ENCODE measurements at places on chromosomes 5 and 9.
A peak's percentile ranks its signal among the peaks of the same experiment; 100 is the strongest.

DNA sequence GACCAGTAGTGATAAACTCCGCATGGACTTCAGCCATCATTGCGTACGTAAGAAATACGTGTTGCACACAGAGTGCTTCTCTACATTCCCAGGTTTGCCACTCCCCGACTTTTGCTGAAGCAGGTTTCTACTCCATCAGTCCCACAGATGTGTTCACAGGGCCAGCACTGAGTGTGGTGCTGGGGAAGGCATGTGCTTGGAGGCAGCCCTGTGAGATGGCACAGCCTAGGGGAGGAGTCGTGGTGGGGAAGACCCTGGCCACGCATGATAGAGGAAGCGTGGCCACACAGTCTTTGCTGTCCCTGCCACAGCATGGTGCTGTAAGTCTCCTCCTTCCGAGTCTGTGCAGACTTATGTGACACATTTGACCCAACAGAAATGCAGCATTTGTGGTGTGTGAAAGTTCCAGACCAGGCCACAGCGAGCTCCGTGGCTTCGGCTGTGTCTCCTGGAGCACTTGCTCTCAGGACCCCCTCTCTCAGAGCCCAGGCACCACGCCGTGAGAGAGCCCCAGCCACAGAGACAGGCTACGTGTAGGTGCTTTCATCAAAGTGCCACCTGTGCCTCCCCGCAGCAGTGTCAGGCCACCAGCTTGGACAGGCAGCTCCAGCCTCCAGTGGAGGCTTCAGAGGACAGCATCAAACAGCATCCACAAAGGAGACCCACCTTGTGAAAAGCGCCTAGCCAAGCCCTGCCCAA, 197.8 kb downstream of the AUH start:
- DNase-seq: no peak

DNA sequence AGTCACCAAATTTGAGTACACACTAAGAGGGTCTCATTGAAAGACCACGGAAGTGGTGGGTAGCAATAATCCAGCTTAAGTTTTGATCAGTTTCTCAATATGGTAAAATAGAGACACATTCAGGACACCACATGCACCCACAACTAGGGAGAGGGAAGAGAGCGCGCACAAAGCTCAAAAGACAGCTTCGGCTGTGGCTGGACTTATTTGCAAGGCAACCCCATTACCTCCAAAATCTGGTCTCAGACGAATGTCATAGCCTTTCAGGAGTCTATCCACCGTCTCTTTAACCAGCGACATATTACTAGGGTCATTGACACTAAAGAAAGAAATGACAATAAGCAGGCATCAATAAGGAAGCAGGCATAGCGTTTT, 443 bp downstream of the GABRB2 start:
- no peak for DNase-seq

GRCh38 chr9:116491659-116492058, 195.4 kb upstream of the TRIM32 start:
- no peak for DNase-seq

DNA sequence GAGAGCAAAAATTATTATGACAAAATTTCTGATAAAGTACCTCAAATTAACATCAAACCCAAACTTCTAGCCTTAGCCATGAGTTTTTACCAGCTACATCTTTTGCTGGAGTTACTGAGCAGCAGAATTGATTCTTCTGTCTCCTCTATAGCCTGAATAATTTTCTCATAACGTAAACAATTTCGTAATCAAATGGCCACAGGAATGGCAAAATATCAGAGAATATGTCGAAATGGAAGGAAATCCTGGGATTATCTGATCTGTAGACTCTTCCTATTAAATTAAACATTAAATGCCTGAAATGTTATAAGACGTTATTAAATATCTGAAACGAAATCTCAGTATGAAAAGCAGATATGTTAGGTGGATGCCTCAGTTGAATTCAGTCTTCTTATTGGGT, 41.1 kb downstream of the LURAP1L start:
- no peak for DNase-seq

GRCh38 chr9:134738869-134739659, 97.5 kb downstream of the COL5A1 start:
- peak; percentile 83 for DNase-seq

DNA sequence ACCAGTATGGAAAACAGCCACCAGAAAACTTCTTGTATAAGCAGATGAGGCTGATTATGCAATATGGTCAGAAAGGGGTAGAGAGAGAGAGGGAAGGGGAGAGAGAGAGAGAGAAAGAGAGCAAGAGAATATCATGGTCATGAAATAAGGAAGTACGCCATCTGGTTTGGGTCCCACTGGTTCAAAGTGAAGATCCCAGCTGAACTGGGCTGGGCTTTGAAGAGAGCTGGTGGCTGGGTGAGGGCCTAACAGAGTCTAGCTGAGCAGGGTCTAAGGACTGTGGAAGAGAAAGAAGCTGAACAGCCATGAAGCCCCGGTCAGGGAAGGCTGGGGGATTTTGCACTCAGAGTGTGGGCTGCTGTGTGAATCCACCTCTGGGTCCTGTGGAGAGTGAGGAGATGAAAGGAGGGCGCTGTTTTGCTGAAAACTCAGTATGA, 14.6 kb downstream of the TRIM14 start:
- DNase-seq: no peak

GRCh38 chr5:7597059-7597642, 201.2 kb downstream of the ADCY2 start:
- no peak for DNase-seq

DNA sequence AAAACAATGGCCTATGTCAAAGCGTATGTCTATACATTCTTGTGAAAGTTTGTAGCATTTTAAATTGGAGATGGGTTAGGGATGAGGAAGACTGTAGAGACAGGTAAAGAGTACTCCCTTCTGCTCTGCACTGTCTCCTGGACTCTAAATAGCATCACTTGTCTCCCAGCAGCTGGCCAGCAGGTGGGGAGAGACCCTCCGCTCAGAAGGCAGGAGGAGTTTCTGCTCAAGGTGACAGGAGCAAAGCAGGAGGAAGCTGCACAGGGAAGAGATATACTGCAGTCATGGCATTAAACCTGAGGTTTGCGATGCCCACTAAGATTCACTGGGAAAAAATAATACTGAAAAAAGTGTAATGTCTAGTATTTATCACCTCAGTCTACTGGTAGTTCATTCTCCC, 10.7 kb upstream of the ASTN2 start:
- DNase-seq: no peak

DNA sequence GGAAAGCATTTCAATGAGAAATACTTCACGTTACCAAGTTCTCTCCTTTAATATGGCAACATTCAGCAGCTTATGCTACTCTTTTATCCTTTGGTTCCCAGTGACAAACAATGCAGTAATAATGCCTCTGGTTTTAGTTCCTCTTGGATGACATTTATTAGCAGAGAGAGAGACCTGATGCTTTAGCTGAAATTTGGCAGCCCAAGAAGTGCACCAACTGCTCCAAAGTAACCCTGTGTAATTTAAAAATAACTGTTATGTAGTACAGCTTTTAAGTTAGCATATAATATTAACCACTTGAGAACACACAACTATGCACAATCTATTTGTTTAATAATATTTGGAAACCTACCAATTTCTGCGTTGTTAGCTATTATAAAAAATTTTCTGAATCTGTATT, 21.8 kb downstream of the PANK3 start:
- no peak for DNase-seq

DNA sequence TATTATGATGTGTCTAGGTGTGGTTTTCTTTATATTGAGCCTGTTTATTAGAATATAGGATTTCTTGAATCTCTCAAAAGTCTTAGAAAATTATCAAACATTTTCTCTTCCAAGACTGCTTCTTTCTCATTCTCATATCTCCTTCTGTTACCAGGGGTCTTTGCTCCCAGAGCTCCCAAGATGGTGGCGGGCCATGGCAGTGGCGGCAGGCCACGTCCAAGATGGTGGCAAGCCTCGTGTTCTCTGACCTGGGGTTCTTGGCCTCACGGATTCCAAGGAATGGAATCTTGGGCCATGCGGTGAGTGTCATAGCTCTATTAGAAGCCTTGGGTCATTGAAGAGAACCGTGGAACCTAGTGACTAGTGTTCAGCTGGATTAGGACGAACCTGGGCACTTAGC, 248.9 kb downstream of the SMARCA2 start:
- no peak for DNase-seq

- DNase-seq: peak; percentile 64
Measured at GRCh38 chr5:124649491-124650146, 96.8 kb downstream of the ZNF608 start.

- no peak for DNase-seq
Measured at GRCh38 chr5:69335341-69335935, 2.8 kb upstream of the CCDC125 start.

GRCh38 chr9:124321935-124322334, 64.2 kb downstream of the NEK6 start:
- no peak for DNase-seq

DNA sequence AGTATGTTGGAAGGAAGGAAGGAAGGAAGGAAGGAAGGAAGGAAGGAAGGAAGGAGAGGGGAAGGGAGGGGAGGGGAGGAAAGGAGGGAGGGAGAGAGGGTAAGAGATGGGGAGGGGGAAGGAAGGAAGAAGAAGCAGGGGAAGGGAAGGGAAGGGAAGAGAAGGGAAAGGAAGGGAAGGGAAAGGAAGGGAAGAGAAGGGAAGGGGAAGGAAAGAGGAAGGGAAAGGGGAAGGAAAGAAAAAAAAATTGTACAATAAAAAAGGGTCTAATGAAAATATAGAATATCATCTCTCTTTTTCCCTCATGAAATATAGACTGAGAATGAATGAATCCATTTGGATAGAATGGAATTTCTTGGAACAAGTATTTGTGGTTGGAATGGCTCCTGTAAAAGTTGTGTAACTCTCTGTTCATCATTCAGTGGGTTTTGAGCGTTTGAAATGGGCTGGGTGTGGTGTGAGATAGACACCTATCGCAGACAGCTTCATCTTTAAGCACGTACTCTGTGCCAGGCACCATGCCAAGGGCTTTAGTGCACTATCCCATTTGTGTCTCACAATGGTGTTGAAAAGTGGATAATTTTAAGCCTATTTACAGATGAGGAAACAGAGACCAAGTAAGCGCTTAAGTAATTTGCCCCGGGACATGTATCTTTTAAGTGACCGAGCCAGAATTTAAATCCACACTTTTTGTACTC, 11.6 kb upstream of the PAPPA start:
- no peak for DNase-seq

DNA sequence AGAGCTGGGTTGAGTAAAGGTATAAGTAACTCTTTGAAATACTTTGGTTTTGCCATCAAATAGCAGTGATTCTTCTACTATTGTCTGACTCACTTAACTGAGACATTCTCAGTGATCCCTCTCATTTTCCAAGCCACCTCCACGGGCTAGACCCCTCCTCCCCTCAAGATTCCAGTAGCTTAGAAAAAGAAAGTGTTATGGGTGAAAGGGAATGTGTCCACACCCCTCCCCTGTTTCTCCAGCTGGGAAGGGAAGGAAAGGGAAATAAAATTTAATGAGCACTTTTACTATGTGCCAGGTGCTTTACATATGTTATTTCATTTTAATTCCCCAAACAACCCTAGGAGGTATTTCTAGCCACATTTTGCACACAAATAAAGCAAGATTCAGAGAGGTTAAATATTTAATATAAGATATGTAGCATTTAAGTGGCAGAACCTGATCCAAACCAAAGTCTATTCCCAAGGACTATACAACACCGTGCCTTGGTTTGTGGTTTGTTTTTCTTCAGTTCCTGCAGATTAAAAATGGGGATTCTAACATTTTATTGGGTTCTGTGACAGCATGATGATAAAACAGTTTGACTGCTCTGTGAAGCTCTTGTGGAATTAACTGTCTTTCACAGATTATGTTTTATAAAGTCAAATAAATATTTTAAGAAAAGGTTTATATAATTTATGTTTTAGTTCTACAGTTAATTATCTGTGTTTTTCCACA, 135.9 kb downstream of the ZSWIM6 start:
- peak; percentile 12 for DNase-seq

GRCh38 chr9:107504585-107505455, 15.3 kb upstream of the KLF4 start:
- no peak for DNase-seq

DNA sequence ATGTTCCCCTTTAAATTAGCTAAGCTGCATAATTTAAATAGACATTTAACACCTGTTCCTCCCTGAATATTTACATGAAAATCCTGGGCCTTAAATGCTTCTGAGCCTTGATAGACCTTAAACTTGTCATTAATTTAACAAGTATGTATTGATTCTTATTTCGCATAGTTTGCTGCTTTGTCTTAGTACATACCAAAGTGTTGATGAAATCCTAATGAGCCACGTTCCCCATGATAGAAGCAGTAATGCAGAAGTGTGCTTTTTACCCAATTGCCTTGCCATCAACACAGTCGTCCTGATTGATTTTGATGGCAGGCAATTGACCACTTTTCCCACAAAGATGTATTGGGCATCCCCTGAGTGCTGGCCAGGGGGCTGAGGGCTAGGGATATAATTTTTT, 213.5 kb downstream of the SGCD start:
- no peak for DNase-seq

DNA sequence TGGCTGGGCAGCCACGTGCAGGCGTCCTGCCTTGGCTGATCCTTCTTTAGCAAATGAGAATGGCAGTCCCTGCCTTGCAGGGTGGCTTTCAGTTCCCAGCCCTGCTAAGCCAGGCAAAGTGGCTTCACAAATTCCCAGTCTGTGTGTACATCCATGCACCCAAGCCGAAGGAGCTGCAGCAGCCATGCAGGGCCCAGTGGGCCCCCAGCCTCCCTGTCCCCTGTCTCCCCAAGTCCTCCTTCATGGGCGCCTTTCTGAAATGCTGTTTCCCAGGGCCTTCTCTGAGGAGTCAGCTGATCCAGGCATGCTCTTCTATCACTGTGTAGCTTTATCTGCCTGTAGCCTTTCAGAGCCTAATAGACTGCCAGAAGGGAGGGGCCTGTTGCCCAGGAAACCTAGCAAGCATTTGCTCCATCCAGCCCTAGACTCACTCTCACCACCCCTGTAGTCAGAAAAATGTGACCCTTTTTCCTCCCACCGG, 47.4 kb upstream of the SHC3 start:
- no peak for DNase-seq

DNA sequence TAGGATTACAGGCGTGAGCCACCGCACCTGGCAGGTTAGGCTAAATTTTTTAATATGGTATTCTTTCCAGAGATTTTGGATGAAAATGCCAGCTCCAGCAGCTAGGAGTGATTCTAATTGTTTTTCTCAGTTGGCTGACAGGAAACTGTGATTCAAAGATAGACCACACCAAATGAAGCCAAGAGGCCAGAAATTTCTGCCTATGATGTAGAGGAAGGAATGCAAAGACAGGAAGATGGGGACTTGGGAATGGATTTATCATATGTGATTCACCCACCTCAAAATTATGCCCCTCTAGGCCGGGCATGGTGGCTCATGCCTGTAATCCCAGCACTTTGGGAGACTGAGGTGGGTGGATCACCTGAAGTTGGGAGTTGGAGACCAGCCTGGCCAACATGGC, 53.3 kb downstream of the UGCG start:
- no peak for DNase-seq

DNA sequence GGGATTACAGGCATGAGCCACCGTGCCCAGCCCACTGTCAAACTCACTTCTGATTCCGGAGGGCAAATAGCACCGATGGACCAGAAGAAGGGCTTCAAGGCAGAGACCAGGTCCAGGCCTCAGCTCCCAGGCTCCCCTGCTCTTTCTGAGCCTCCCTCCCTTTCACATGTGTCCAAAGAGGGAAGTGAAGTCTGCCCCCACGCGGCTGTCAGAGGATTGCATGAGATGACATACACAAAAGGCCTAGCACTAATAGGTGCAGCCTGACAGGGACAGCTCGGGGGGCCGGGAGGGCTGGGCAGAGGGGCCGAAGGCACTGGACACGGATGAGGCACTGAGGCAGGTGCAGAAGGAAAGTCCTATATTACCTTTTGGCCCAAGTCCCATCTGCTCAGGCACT, 16.1 kb downstream of the FBP1 start:
- DNase-seq: peak; percentile 77

- DNase-seq: no peak
Measured at GRCh38 chr5:107228226-107228625, 442.5 kb downstream of the EFNA5 start.

GRCh38 chr5:107867266-107867665, 196.5 kb upstream of the EFNA5 start:
- DNase-seq: no peak

Data from HEK293T (cell line).